ENCODE measurements at places on chromosomes 4 and X.
A peak's percentile ranks its signal among the peaks of the same experiment; 100 is the strongest.

- DNase-seq: no peak
Measured at GRCh38 chr4:82017680-82018079, 356.1 kb downstream of the HNRNPD start.

DNA sequence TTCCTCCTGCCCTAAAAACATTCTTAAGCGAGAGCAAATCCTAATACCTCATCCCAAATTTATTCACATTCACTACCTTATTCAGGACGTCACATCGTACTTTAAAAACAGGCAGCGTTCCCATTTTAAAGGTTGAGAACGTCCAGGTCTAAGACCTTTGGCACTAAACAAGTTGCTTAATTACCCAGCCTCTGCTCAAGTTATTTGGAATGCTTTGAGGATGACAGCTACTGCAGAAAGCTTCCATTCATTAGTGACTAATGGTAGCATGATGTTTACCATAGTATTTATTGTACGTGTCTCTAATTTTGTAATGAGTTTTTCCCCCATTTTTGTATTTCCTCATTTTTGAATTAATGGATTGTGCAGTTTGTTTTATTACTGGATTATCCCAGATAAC is 1.5 kb downstream of the USP38 start:
- DNase-seq: no peak

- no peak for DNase-seq
Measured at GRCh38 chr4:7960017-7960789, 20.5 kb upstream of the AFAP1 start.

- DNase-seq: no peak
Measured at GRCh38 chr4:185269286-185269685, 59.9 kb downstream of the SNX25 start.

- no peak for DNase-seq
Measured at GRCh38 chrX:150012647-150013381, 74.5 kb upstream of the EOLA2 start.

DNA sequence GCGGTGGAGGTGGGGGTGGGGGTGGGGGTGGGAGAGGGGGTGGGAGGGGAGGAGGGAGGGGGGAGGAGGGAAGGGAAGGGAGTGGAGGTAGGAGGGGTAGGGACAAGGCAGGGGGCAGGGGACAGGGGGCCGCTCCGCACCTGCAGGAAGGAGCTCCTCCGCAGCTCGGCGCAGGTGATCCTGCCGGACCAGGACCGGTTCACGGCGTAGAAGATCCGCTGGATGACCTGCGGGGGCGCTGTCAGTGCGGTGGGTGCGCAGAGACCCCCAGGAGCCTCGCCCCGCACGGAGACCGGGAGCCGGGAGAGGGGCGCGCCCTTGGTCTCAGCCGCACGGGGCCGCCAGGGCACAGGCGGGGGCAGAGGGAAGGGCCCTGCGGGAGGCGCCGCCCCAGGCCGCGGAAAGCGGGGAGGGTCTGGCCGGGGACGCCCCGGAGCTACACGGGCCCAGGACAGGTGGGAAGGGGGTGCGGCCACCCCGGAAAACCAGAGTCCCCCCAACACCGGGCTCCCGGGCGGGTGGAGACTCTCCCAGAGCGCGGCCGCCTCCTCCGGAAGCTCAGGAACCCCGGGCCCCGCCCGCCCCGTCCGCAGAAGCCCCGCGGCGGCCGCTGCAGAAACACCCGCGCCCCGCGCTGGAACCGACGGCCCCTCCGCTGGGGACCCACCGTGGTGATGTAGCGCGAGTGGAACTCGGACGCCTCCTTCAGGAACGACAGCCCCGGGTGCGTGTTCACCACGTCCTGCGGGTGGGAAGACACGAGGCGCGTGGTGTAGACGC is 27.6 kb upstream of the GTPBP6 start:
- DNase-seq: no peak

DNA sequence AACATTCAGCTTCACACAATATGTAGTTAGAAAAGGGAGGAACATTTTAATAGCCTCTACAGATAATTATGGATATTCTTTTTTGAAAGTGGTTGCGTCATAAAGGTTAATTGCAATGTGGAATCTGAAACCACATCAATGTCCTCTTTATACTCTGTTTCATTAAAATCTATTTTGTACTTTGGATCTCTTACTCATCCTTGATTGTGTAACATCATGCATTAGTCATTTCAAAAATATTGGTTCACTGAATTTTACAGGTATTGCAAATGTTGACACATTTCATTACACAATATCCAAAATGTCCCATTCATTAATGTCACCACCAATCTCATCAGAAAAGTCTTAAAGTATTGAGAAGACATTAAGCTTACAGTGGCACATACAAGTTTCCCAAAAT is 62.7 kb upstream of the USP9X start:
- DNase-seq: no peak

DNA sequence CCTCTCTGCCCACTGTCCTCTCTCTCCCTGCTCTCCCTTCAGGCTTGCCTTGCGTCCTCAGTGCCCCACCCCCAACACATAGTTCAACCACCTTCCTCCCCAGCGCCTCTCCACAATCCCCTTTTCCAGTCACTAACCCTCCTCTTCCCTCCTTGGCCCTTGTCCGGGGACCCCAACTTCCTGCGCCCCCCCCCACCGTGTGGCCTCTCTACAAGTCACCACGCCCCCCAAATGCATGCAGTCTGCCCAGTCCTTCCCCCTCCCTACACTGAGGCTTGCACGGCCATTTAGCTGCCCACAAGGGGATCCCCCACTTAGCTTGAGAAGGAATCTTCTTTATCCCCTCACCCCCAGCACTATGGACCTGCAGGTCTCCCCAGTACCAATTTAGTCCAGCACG is 569 bp downstream of the CXCR3 start:
- DNase-seq: no peak

- no peak for DNase-seq
Measured at GRCh38 chr4:155745984-155746383, 12.8 kb upstream of the GUCY1B1 start.

DNA sequence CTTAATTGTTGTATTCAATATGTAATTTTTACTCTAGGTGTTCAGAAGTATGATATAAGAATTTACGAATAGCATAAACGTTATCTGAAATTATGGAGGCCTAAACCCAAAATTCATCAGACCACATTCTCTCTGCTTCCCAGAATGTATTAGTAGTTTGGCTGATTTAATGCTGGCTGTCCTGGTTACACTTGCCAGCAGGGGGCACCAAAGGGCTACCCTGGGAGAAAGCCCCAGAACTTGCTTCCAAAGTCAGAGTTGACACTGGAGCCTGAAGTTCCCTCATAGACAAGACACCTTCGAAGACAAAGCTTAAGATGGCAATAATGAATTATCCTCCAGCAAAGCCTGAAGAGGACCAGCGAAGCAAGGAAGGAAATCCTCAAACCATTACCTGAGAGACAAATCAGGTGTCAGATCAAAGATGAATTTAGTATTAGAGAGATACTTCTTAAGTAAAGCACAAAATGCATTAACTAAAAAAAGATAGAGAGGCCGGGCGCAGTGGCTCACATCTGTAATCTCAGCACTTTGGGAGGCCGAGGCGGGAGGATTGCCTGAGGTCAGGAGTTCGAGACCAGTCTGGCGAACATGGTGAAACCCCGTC is 11.3 kb upstream of the ANOS1 start:
- no peak for DNase-seq

- DNase-seq: no peak
Measured at GRCh38 chr4:26885912-26886274, 25.3 kb downstream of the STIM2 start.

DNA sequence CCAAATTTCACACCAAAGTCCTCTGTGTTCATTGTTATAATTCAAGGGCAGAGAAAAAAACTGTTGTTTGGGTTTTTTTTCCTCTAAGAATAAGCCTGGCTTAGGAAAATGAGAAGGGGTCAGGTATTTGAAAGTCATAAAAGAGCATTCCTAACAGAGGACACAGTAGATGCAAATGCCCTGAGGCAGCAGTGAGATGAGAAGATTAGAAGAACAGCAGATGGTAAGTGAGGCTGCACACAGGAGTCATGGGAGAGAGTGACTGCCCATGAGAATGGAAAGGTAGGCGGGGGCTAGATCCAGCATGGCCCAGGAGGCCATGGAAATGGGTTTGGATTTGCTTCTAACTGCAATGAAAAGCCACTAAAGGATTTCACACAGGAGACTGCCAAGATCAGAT is 107.5 kb upstream of the RBPJ start:
- no peak for DNase-seq

GRCh38 chr4:156336511-156336910 is 382.8 kb upstream of the CTSO start:
- DNase-seq: no peak

DNA sequence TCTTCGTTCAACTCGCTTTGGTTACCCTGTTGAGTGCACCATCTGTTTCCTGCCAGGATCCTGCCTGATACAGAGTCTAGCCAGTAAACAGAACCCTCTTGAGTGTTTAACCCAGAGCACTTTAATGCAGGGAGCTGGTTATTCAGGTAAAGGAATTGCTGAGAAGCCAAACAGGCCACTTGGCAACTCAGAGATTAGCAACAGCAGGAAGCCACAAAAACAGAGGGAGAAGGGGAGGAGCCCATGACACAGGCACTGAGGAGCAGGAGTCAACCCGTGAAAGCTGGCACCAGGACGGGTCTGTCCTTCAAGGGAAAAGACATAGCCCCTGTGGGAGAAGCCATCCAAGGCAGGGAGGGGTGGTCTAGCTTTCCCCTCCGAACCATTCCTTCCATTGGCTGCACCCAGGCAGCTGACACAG is 641.4 kb downstream of the ZNF674 start:
- DNase-seq: no peak

GRCh38 chrX:7146703-7147412 is 654 bp upstream of the STS start:
- DNase-seq: no peak

DNA sequence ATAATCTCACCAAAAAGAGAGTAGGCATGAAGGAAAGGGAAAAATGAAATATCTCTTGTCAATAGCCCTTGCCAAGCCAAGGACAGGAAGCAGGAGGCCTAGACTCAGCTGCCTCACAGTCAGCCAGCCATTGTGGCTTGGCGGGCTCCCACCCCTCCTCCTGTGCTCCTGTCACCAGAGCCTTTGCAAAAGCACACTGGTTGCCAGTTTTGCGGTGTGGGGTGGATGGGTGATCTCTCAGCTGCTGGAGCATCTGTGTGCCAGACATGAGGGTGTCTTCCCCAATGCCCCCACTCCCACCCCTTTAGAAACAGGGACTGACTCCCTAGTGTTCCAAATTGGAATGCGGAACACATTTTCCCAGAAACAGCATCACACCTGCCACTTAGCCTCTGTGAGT is 26.1 kb downstream of the ARHGEF6 start:
- no peak for DNase-seq

GRCh38 chr4:31741326-31741725 is 1021.2 kb downstream of the PCDH7 start:
- no peak for DNase-seq

GRCh38 chrX:45710081-45710801 is 509.6 kb upstream of the DIPK2B start:
- DNase-seq: no peak

DNA sequence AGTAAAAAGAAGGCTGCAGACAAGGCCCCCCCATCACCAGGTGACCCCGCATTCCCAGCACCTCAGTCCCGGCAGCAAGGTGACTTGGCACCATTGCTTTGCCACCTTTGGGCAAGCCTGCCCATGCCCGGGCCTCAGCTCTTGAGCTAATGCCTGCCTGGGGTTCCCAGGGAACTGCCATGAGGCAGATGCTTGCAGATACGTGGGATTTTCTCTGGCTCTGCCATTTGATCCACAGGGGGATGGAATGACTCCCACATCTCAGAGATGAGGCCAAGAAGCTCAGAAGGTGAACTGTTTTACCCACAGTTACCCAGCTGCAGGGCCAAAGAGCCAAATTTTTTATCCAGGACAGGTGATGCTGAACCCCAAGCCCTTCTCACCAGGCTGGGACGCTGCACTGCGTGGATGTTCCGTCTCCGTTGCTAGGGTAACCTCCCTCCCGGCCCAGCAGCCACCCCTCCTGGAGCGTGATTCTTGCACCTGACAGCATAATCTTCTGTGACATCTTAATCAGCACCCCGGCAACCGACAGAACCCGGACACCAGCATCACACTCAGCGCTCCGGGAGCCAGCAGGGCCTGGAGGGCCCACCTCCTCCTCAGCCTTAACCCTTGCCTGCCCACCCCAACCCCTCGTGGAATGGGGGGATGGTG is 15.7 kb upstream of the MSX1 start:
- no peak for DNase-seq

GRCh38 chr4:152920768-152921167 is 15.4 kb upstream of the FHDC1 start:
- DNase-seq: no peak

GRCh38 chr4:122483481-122483880 is 27.0 kb upstream of the IL2 start:
- no peak for DNase-seq

DNA sequence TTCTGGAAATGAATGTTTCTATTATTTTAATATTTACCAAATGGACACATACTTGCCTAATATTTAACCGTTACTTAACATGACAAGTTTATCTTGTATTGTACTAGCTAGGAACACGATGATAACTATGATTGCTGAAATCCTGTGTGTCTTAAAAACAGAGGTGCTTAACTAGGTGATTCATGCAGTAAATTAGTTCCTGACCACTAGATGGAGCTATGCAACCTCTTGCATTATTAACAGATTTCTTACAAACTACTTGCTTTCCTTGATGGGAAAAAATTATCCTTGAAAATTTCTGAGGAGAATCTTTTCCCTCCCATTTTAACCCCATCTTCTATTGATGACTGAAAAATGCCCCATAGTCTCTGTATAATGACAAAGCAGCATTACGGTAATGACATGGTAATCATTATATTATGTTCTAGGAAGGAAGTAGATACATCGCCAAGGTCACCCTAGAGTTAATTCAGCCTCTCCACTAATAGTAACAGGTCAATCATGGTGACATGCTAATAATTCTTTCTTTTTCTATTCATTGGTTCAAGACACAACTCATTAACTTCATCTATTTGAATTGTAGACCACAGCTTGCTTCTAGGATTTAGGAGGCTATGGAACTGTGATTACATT is 844.2 kb downstream of the RAPGEF2 start:
- no peak for DNase-seq

DNA sequence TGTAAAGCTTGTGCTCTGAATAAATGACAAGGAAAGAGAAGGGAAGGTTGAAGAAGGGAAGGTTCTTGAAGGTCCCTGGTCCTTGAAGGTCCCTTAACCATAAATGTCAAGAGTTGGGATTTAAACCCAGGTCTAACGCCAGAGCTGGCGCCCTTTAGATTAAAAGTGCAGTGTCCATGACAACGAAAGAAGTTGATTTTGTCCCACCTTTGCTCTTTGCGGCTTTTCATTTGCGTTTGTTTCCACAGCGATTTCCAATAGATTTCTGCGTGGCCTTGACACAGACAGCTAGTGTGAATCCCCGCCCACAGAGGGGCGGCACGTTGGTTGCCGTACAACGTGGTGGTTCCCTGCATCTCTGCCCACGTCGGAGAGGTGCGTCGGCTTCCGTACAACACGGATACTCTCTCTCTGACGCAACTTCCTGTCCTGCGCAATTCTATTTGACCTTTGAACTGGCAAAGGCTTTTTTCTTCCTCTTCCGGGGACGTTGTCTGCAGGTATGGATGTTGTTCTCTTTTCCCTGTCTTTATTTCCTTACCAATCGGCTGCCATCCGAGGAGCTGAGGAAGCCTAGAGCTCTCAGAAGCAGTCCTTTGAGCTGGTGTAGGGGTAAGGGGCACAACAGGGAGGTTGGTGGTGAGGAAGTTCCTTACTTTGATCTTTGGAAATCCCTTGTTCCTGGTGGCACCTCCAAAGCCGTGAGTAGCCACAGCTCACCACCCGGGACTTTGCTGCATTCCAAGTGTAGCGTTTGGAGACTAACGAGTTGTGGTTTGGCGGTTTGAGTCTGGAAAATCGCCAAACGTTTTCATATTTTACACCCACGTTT is at the start of gene RPL34:
Gene RPL34, plus strand, starts transcription at position 476 of the 832 bp plus-strand sequence. CDS start 1,384 bp downstream, outside the sequence.
- peak; percentile 65 for DNase-seq

- DNase-seq: no peak
Measured at GRCh38 chrX:34612036-34612435, 45.0 kb downstream of the TMEM47 start.

All from activated CD8-positive, alpha-beta memory T cell treated with anti-CD3 and anti-CD28 coated beads for 48 hours (primary cell).